ENCODE measurements at places on chromosomes 3 and 15.

- no peak for DNase-seq
These were observed 36.2 kb downstream of the ZXDC start for GRCh38 chr3:126439346-126439967.

DNA sequence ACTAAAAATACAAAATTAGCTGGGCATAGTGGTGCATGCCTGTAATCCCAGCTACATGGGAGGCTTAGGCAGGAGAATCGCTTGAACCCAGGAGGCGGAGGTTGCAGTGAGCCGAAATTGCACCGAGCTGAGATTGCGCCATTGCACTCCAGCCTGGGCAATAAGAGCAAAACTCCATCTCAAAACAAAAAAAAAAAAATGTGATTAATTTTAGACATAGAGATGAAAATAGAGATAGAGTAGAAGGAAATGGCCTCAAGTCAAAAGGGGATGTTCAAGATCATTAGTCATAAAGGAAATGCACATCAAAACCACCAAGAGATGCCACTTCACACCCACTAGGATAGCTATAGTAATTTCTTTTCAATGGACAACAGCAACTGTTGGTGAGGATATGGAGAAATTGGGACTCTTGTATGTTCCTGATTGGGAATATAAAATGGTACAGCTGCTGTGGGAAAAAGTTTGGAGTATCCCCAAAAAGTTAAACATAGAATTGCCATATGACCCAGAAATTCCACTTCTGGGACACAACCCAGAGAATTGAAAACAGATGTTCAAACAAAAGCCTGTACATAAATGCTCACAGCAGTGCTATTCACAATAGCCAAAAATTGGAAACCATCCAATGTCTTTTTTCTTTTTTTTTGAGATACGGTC lies 55.4 kb downstream of the ABHD2 start:
- no peak for DNase-seq

DNA sequence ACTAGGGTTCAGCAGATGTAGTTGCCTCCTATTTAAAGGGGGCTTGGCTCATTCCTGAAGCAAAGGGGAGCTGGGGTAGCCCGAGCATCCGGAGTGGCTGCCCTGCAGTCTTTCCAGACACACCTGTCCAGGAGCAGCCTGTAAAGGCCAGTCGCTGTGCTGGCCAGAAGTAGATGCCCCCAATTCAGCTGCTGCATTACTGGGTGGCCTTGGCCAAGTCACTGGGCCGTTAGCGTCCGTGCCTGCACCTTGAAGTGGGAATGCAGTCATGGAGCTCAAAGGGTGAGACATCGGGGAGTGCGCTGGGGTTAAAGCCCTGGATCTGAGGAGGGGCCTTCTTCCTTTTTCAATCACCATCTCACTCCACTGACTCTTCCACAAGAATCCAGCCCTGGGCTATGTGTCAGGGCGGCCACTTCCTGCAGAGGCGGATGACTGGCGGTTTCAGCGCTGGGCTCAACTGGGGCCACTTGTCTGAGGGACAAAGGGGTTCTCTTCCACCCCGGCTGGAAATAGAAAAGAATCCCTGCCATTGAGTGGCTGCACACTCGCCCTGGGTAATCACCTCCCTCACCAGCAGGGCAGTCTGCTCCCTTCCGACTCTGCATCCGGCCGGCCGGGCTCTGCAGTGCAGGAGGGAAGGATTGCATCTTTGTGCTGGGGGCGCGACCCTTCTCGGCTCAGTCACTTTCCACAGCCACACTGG lies 11.8 kb downstream of the ALDH1A3 start:
- DNase-seq = peak; percentile 42

GRCh38 chr15:41988896-41989572 lies 16.7 kb upstream of the EHD4 start:
- no peak for DNase-seq

DNA sequence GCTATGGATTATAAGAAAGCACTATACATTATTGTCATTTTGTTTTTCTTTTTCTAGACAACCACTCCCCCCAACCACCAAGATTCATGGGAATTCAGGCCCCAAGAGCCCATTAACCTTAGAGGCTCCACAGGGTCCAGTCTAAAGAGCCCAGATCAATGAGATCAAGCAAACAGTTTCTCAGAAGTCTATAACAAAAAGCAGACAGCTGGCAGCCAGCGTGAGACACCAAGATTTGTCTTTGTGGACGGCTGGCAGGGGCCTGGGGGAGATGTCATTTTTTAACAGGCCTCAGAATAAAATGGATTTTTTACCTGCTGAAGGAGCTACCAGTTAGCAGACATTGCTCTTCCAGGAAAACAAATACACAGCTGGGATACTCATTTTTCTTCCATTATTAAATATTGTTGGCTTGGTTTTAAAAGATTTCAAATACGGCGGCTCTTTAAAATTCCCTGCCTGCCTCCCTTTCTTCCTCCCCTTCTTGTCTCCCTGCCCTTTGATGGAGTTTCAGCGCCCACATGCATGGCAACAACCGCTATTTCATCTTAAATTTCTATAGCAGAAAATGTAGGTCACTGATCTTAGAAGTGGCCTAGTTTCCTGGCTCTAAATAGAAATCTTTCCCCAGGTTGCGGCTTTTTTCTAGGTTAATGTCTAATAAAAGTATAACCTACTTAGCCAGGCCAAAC lies 130.6 kb downstream of the FAM174B start:
- DNase-seq = no peak

DNA sequence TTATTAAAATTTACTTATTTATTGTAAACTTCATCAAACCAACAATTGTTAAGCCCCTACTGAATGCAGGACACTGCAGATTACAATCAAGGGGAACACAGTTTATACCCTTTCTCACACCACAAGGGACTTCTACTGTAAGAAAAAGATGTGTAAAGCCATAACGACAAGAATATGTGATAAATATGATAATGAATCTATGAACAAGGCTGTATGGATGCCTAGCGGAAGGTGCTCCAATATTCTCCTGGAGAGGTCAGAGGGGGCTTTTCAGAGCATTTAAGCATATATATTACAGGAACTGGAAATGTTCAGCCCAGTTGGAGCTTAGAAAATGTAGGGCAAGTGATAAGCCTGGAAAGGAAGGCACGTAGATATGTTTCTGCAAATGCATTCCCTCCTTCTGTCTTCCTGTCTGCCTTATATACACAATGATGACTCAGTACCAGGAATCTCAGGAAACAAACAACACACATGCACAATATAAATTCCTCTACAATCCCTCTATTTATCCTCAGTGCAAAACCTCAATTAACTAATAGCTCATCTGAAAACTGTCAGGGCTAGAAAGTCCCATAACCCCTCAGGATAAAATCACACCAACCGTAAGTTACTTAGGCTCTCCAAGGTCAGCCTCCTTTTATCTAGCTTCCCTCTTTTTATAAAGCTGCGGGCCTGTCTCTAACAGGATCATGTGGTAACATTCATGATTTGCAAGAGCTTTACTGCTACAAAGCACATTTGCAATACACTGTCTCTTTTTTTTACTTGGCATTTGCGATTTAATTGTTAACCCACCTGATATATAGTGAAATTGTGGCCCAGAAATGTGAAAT lies 393.1 kb downstream of the LPP start:
- DNase-seq = no peak

GRCh38 chr3:10526366-10526765 lies 21.0 kb upstream of the ATP2B2 start:
- no peak for DNase-seq

DNA sequence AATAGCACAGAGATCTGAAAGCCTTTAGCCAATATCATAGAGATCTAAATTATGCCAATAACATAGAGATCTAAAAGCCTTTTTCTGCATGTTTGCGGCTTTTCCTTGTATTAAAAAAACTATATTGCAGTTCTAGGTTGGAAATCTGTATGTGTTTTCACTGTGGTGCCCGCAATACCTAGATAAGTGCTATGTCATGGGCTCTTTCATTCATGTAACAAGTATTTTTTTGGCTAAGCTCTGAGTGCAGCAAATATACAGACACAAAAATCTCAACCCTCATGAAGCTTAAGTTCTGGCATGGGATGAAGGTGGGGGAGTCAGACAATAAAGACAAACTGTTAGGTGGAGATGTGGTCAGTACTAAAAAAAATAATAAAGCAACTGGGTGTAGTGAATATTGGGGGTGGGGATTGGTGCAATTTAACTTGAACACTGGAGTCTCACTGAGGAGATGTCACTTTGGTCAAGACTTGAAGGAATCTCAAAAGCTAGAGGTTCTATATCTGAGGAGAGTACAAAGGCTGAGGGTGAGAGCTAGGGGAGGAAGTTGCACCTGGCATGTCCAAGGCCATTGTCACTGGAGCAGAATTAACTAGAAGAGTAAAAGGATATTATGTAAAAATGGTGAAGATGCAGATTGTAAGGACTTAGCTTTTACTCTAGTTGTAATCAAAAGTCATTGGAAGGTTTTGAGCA lies 973 bp downstream of the BUB1B start:
- no peak for DNase-seq

- no peak for DNase-seq
These were observed 24.4 kb upstream of the SLC24A5 start for GRCh38 chr15:48096355-48096786.

DNA sequence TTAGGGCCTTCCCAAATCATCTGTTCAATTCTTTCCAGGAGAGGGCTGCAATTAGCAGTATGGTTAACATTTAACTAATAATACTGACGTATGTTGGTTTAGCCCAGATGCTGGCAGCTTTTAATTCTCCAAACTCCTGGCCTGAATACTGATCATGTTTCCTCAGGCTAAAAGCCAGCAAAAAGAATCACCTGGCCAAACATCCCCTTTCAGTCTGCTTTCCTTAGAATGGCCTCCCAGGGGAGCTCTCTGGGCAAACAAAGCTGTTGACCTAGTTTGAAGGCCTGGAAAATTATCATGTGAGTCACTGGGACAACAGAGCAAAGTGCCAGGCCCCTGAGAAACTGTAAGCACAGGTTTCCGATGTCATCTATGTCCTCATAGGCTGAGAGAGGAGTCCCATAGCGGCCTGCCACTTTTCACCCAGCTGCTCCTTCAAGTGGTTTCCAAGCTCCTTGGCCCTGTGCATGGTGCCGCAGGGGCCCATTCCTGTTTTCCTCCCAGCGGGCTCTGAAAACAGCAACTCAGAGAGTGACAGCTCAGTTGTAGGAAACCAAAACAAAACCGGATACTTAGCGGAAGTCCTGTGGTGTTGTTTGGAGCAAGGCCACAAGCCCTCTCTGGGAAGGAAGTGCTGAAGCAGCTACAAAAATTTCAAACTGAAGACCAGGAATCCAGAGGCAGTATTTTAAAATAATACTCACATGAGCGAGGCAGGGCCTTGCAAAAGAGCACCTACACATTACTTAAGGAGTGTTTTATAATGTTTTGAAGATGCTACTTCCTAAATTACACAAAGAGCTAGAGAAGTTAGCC lies 36.5 kb upstream of the RAB11A start:
- DNase-seq = peak; percentile 67

DNA sequence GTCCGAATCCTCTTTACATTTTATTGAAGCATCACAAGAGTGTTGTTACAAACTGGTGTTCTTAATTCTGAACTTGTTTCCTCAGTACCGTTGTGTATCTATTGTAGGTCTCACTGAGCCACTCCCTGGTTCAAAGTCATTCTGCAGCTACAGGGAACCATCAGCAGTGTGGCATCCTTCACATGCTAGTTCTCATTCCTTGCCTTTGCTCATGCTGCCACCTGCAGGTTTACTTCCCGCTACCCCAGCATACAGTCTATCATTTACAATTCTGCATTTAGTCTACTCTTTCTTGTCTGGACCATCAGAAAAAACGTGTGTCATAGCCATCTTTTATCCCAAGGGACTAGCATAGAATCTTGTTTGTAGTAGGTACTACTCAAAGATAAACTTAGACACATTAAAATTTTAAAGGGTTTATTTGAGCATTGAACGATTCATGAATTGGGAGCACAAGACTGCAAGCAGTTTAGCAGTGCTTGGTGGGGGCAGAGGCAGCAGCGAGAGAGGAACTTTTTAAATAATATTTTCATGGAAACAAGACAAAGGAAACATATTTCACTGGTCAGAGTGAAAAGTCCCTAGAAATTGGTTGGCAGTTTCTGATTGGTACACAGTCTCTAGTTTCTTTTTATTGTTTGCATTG lies 402.1 kb downstream of the CADM2 start:
- peak; percentile 63 for DNase-seq

GRCh38 chr3:105388176-105388575 lies 21.5 kb downstream of the ALCAM start:
- no peak for DNase-seq

GRCh38 chr3:174340624-174341587 lies 518.2 kb upstream of the NAALADL2 start:
- DNase-seq = no peak

DNA sequence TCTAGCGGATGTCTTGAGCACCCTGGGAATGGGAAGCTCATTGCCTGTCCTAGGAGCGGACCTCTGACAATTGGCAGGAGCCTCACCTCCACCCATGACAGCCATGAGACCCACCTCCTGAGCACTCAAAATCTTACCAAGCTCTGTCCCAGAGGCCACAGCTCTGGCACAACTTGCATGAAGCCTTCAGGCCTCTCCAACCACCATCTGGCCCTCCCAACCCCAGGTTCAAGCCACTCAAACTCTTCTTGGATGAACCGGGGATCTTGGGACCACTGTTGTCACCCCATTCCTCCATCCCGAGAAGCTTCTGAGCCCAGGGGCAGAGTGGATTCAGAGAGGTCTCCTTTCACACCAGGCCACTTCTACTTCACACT lies 1.5 kb downstream of the VIPR1 start:
- no peak for DNase-seq

DNA sequence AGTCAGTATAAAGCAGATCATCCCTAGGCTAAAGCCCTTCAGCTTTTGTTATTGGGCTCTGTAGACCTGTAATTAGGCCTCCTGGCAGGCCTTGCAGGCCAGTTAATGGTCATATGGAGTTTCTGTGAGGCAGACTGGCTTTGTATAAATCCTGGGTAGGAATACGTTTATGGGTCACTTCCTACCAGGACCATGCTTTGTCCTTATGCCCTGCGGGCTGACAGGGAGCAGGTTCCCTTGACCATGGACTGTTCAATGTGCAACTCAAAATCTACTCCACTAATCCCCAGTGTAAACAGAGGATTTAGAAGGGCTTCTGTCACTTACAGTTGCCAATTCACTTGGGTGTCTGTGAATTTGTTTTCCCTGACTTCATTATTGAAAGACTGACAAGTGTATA lies 202.7 kb upstream of the MLF1 start:
- no peak for DNase-seq

DNA sequence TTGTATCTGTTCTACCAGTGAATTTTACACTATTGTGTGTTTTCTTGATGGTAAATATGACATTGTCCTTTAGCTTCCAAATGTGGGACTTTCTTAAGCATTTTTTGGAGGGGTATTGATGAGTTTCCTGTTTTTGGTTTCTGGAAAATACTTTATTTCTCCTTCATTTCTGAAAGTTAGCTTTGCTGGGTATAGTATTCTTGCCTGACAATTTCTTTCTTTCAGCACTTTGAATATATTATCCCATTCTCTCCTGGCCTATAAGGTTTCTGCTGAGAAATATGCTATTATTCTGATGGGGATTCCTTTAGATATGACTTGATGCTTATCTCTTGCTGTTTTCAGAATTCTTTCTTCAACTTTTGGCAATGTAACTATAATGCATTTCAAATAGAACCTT lies 15.4 kb upstream of the ATP2C1 start:
- DNase-seq = no peak

All from endothelial cell (in vitro differentiated cells).